Endothelial cell of umbilical vein (primary cell): ENCODE measurements at places on chromosomes 3 and 15. TPM values are rescaled to one million over a fixed set of nuclear protein-coding genes. Genes with fewer than 3 reads are reported as not detected.

The SORD gene
- total RNA-seq = 16.6 and 23.0 TPM in 2 replicates

The MOBP gene
- 0.44 and 2.0 TPM in 2 replicates for total RNA-seq

The NR1I2 gene
- not detected in 2 replicates for total RNA-seq

The FGD5 gene
- 134 and 141 TPM in 2 replicates for total RNA-seq

The SPESP1 gene
- 1.5 and 3.0 TPM in 2 replicates for total RNA-seq

The RPL4 gene
- total RNA-seq = 2,534 and 2,598 TPM in 2 replicates

The SOX14 gene
- not detected in 2 replicates for total RNA-seq

The RASL12 gene
- not detected in 2 replicates for total RNA-seq

The KLF15 gene
- total RNA-seq = 1.4 and 3.0 TPM in 2 replicates

The SLC24A5 gene
- not detected in 2 replicates for total RNA-seq

The MST1R gene
- total RNA-seq = 0.93 and 1.5 TPM in 2 replicates

The HESX1 gene
- 0.58 and 0.65 TPM in 2 replicates for total RNA-seq

The APH1B gene
- 24.6 and 28.8 TPM in 2 replicates for total RNA-seq

The GRM2 gene
- 0.51 TPM in 2 replicates for total RNA-seq

The PLSCR4 gene
- total RNA-seq = 81.5 and 91.8 TPM in 2 replicates

DNA sequence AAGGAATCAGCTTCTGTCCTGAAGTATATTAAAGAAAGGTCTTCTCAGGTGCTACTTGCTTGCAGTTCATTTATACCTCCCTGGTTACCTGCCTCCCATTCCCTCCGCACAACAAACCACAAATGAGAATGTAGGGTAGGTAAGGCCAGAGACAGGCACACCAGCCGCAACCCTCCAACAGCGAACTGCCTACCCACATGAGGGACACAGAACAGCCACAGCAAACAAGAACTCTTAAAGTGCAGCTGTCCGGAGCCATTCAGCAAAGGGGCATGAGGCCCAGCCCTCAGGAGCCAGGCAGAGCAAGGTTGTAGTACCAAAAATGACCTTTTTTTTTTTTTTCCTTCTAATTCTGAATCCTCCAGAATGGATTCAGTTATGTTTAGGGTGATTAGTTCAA is 52.4 kb downstream of the SPSB4 start:
- no peak for DNase-seq

DNA sequence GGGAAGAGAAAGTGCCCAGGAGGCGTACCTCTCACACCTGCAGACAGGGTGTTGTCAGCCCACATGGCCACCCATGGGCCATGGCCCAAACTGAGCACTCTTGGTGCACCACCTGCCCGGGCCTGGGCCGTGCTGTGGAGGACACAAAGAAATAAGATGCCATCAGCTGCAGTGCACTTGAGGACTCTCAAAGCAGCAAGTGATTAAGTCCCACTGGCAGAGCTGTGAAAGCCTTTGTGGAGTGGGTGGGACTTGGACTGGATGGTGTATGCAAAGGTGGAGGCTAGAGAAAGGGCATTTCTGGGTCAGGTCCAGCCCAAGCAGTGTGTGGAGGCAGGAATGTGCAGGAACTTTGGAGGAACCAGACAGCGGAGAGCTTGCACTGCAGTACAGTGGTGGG is 122.3 kb downstream of the MEGF11 start:
- no peak for DNase-seq

DNA sequence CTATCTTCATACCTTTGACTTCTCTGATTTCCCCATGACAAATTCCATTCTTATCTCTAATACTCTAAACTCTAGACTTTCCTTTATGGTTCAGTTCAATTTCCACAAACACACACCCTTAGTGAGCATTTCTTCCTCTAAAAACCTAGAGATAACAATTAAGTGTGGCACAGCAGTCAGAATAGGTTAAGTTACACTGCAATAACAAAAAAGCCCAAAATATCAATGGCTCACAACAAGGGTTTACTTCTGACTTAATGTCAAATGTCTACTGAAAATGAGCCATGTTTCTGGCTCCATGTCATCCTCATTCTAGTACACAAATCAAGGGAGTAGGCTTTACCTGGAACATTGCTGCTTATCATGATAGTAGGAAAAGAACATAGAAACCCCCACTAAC is 123.8 kb downstream of the TAFA4 start:
- no peak for DNase-seq

DNA sequence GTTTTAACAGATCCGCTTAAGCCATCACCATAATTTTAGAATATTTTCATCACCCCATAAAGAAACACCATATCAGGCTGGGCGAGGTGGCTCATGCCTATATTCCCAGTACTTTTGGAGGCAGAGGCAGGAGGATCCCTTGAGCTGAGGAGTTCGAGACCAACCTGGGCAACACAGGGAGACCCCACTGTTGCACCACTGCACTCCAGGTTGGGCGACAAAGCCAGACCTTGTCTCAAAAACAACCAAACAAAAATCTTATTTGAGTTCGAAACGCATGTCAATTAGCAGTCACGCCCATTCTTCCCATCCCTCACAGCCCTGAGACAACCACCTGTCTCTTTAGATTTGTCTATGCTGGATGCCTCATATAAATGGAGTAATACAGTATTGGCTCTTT is 119.9 kb downstream of the KLF13 start:
- no peak for DNase-seq

- no peak for DNase-seq
These were observed 92.0 kb downstream of the ALCAM start for GRCh38 chr3:105458518-105459215.

GRCh38 chr15:40829115-40829514 is 607 bp upstream of the PPP1R14D start:
- no peak for DNase-seq

DNA sequence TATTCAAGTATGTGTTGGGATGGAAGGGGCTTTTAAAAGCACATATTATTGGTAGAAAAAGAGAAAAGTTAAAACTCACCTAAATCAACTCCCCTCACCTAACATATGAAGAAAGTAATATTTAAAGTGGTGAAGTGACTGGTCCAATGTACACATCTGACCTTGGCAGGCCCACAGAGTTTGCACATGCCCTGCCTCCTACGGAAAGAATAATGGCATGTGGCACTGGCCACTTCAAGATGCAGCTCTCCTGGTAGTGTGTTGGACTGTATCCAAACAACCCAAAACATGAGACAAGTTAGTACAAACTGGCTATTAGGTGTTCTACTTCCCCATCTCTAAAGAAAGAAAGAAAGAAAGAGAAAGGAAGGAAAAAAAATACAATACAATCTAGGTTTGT is 117.1 kb downstream of the MECOM start:
- DNase-seq = no peak

- DNase-seq = no peak
These were observed 14.2 kb downstream of the IRAK2 start for GRCh38 chr3:10178892-10179291.

DNA sequence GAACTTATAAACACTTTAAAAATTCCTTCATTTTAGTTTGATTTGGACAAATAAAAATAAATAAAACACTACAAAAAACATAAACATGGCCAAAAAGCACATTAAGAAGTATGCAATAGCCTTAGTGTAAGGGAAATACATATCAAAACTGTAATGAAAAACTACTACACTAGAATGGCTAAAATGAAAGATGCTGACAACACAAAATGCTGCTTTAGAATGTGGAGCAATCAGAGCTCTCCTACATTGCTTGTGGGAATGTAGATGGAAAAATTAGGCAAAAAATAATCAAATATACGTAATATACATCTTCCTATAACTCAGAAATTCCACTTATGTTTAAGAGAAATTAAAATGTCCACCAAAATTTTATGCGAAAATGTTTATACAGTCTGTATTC is 96.2 kb downstream of the ABI3BP start:
- DNase-seq = no peak

DNA sequence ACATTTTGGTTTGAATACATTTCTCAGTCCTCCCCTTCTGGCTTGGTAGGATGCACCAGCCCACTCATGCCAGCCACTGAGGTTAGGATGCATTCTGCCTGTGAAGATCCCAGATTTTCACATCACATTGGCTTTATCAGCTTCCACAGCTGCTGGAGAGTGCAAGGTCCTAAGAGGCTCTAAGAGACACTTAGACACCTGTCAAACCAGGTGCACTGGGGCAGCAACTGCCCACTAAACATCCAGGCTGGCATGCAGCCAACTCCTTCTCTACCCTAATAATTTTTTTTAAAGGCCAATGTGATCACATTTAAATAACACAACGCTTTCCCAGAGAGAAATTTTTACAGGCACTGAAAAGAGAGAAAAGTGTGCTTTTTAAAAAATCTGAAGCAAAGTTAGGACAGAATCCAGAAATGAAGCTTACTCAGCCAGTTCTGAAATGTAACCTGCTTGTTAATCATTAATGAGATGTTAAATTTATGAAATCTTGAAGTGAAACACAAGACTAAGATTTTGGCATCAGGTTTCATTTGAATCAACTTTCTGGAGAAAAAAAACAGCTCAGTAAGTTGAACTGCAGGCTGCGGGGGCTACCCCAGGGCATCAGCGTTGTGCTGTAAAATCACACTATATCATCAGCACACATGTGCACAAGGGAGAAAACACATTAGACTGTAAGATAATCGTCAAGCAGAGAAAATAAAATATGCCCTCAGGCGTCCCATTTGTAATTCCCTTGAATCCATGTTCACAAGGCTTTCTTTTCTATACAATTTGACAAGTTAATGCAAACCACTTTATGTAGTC is 312.9 kb downstream of the ZBBX start:
- no peak for DNase-seq

DNA sequence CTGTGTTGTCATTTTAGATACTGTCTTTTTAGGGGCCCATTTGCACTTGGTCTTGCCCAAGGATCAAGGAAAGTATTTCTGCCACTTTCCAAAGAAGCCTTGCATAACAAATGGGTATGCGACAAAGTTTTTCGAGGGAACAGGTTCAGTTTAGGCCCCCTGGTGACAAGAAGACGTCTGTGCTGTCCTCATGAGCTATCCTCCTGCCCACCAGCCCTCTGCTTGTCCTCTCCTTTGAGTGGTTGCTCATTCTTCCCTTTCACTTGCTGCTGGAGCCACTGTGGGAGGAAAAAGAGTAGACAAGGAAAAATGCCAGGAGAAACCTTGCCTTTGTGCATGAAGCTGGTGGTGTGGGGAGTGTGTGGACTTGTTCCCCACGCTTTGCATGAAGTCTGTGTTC is 171.9 kb downstream of the CACNA2D3 start:
- DNase-seq = no peak

- DNase-seq = no peak
These were observed 257.0 kb downstream of the LSAMP start for GRCh38 chr3:116188231-116188785.

DNA sequence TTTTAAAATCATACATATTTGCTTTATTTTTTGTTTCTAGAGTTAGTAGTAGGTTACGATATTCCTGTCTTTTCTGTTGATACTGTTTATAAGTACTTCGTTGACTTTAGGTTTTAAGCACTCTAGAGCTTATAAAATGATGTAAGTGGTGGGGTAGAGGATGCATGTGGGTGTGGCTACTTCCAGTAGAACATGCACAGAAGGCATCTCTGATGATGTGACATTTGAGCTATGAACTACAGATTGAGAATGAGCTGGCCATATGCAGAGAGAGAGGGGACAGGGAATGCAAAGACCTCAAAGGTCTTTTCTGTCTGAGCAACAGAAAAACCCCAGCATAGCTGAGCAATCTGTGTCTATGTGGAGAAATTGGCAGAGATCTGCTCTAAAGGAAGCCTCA is 233.9 kb upstream of the STAC start:
- no peak for DNase-seq

- DNase-seq = no peak
These were observed 32.0 kb downstream of the IQSEC1 start for GRCh38 chr3:13041113-13041776.

DNA sequence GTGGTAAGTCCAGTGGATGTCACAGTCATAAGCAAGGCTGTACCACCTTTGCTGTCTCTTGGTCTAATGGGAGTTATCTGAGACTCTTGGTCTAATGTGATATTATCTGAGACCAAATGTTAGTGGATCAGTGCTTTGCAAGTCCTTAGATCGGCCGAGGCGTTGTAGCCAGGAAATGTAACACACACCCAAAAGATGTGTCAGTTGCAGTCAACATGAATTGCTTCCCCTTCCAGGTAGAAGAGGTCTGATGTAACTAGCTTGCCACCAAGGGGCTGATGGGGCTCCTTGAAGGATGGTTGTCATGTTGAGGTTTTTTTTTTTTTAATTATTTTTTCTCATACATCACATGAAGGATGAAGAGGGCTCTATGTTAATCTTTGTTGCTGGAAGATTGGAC is 45.4 kb upstream of the RAF1 start:
- no peak for DNase-seq

DNA sequence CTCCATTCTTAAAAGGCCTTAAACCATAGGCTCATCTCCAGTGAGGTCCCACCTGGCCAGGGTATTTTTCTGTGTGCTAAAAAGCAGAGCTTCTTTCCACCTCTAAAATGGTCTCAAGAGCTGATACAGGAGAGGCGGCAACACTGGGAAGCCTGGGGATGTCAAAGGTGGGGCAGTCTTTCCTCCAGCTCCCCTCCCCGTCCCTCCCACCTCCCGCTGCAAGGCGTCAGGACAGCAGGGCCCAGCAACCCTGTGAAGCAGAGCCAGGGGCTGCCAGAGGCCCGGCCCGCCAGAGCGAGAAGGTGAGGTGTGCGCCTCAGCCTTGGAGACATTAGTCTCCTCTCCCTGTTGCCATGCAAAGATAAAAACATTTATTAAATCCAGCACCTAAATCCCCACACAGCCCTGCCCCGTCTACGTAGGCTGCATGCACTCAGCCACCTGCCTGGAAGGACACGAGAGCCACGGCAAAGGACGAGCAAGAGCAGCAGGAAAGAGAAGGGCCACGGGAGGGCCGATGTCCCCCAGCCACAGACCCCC is 75.6 kb downstream of the FAM174B start:
- no peak for DNase-seq

GRCh38 chr3:123853686-123854372 is 30.3 kb downstream of the MYLK start:
- no peak for DNase-seq

GRCh38 chr3:126781889-126782491 is 78.0 kb downstream of the CHCHD6 start:
- no peak for DNase-seq

GRCh38 chr3:187966096-187966495 is 187.9 kb upstream of the LPP start:
- DNase-seq = no peak

GRCh38 chr3:13078163-13078905 is 5.1 kb upstream of the IQSEC1 start:
- no peak for DNase-seq

DNA sequence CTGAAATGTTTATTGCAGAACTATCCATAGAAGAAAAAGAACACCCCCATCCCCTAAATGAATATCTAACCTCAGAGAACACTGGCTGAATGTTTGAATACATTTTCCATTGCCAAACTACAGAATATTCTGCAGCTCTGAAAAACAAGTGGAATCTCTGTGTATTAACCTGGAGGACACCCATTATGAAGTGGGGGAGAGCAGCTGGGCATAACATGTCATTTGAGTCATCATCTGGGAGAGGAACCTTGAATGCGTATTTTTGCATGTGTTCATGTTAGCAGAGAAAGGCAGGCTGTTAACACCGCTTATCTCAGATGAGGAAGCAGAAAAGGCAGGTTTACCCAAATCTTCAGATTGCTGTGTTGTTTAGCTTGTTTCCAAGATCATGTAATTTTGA is 31.5 kb downstream of the ESYT3 start:
- DNase-seq = no peak

GRCh38 chr3:186637686-186638085 is 2.5 kb upstream of the FETUB start:
- no peak for DNase-seq

GRCh38 chr15:47332481-47332880 is 384.8 kb upstream of the SEMA6D start:
- no peak for DNase-seq

GRCh38 chr3:185629554-185630181 is 43.6 kb downstream of the SENP2 start:
- DNase-seq = no peak

- DNase-seq = no peak
These were observed 4.2 kb downstream of the IGDCC4 start for GRCh38 chr15:65418596-65418995.

GRCh38 chr3:64289622-64290021 is 64.4 kb upstream of the PRICKLE2 start:
- DNase-seq = no peak
